ENCODE measurements at places on chromosomes 5 and 9.

DNA sequence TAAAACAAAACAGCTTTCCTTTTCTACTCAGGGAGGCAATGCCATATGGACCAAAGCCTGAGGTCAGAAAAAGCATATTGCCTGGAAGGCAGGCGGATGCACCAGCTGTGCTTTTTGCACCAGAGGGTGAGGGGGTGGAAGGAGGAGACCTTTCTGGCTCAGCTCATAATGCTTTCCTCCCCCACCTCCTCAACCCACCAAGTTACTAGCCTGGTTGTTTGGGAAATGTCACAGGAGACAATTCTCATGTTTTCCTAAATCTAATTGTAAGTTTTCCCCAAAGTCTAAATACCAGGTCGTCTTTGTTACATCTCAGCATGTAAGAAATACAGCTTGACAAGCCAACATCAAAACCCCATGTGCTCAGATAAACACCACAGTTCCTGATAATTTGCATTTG, 72.6 kb upstream of the DMRTA1 start:
- DNase-seq, result no peak

- DNase-seq, result peak; percentile 54
These were observed 42.1 kb upstream of the GPR21 start for GRCh38 chr9:122991370-122991830.

GRCh38 chr5:174325431-174325830, 279.9 kb downstream of the NSG2 start:
- DNase-seq, result no peak

DNA sequence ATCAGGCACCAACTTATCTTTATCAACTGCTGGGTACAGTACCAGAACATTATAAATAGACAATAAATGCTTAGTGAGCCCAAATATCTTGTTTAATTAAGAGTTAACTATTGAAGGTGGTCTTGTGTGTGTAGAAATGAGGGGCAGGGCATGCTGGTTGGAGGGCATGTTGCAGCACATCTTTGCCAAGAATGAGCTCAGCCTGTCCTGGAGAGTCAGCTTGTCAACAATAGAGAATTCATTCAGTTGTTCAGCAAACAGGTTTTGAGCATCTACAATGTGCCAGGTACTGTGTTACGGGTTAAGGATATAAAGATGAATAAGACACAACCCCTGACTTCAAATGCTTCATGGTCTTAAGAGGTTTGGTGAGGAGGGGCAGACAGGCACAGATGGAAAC, 19.2 kb upstream of the F2RL1 start:
- no peak for DNase-seq

DNA sequence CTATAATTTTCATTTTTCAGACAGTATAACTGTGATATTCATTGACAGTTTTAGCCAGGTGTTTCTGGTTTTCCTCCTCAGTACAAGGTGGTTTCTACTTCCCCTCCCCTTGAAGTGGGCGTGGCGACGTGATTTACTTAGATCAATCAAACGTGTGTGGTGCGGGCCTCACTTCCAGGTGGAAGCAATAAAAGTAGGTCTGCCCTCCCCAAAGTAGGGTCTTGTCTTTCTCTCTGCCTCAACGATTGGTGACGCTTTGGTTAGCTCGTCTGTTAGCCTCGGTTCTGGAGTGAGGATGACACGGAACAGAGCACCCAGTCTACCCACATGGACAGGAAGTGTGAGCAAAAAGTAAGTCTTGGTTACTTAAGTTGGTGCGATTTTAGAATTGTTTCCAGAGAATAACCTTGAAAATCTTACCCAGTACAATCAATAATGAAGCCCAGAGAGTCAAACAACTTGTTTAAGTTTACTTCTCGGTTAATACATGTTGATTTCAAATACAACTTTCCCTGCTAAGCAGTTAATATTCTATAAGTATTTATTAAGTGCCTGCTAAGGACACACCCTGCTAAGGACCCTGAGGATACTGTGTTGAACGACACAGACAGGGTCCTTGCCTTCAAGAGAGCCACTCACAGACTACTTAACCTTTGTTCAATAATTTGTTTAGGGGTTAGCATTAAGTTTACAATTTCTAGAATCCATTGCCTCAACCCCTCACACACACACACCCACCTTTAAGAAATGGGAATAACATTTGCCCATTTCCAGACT, 48.4 kb downstream of the COX7C start:
- no peak for DNase-seq

DNA sequence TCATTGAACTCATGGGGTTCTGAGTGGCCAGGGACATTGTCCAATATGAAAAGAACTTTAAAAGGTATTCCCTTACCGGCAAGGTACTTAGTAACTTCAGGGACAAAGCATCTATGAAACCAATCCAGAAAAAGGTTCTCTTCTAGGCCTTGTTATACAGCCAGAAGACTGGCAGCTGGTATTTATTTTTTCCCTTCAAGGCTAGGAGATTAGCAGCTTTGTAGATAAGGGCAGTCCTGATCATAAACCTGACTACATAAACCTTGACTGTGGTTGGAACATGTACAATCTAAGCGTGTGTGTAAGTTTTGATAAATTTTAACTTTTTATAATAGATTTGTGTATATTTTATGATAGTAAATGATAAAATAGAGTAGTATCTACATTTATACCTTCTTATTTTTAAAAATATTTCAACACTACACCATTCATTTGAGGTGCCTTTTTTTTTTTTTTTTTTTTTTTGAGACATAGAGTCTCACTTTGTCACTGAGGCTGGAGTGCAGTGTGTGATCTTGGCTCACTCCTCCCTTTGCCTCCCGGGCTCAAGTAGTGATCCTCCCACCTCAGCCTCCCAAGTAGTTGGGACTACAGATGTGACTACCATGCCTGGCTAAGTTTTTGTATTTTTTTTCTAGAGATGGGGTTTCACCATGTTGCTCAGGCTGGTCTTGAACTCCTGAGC, 24.5 kb downstream of the RANBP17 start:
- DNase-seq, result no peak

- no peak for DNase-seq
These were observed 904 bp upstream of the BSPRY start for GRCh38 chr9:113348437-113348836.

GRCh38 chr9:116160676-116161571, 7.3 kb downstream of the PAPPA start:
- DNase-seq, result no peak

DNA sequence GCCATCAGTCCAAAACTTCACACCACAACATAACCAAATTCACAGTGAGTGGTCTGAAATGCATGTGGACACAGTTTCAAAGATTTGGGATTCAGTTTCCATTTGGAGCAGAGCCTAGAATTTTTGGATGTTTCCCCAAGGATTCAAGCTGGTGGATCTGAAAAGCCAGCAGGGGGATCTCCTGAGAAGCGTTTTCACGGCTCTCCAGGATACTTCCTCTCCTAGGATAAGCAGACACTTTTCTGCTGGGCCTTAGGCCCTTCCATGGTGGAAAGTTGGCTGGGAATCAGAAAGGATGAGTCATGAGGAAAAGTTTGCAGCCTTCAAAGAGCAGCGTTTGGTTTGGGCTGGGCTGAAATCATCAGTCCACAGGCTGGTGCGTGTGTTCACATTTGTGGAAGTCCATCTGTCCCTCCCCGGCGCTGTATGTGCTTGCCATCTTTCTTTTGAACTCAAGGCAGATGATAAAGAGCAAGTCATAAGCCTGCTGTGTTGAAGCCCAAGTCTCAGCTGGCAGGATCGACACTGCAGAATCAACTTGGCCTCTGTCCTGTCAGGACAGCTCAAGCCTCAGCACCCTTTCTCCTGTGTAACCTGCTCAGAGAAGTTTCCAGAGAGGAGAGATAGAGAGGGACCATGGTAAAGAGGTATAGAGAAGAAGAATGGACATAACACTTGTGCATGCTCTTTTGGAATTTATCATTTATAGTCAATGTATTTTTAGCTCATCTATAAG, 152.6 kb upstream of the MSX2 start:
- DNase-seq, result no peak

DNA sequence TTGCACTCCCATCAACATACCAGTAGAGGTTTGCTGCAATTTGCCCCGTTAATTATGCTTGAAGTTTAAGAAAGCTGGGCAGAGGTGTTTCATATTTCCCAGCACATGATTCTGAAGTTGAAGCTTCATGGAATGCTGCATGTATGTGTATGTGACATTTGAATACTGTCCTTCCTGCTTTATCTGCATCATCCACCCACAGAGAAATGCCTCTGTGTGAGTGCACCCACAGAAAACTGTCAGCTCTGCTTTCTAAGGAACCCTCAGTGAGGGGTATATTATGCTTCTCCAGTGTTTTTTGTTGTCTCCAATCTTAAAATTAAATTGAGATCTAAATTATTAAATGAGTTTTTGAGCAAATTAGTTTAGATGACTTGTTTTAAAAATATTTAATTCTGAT, 358.1 kb upstream of the PIK3R1 start:
- no peak for DNase-seq

DNA sequence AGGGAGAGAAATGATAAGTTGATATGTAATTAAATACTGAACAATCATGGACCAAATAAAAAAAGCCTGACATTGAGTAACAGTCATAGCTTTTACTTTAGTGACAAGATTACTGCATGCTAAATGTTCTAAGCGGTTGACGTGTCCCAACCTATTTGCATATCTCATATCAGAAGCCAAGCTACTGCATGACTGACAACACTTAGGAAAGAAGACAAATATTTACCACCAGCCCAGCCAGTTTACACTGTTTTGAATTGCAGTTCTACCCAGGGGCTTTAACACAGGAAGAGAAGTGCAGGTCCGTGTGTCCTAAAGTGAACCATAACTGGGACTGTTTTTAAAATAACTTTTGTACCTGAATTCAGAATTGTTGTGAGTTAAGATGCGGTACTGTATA, 219.9 kb downstream of the PRDM9 start:
- no peak for DNase-seq

DNA sequence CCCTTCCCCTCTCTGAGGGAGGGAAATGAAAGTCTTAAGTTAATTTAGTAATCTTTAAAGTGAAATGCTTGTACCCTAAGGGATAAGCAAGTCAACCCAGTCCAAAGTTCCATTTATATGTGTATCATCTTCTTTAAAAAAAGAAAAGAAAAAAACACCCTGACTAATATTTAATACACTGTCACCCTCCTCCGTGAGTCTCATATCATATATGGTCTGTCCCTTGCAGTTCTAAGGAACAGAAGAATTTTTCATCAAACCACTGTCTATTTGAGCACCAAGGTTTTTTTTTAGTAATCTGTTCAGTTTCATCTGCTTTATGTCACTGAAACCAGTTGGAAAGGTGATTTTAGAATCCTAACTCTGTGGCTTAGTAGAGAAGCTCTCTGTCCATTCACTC, 15.2 kb downstream of the TNIP1 start:
- no peak for DNase-seq

DNA sequence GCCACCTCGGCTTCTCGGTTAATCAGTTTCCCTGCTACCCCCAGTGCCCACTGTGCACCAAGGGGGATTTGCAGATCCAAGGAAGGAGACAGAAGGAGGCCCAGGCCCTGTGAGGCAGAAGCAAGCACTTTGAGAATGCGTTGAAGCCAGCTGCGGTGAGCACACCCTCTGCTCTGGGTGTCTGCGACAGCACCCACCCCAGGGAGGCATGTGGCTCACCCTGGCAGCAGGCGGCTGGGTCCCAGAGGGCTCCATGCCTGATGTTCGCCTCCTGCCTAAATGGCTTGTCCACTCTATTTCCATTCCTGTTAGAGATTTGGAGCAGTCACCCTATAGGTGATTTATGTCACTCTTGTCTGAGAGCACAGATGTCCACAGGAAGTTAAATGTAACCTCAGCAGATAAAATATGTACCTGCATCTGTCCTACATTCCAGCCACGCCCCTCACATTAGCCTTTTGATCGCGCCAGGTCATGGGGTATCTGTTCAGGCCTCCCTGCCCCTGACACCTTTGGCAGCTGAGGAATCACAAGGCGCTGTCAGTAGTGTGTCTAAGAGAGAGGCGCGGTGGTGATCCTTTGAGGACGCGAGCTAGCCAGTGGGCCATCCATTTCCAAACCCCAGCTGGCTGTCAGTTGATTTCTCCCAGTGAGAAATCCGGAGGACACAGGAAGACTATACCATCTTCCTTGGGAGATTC, 28.1 kb downstream of the PTGES2 start:
- DNase-seq, result no peak

DNA sequence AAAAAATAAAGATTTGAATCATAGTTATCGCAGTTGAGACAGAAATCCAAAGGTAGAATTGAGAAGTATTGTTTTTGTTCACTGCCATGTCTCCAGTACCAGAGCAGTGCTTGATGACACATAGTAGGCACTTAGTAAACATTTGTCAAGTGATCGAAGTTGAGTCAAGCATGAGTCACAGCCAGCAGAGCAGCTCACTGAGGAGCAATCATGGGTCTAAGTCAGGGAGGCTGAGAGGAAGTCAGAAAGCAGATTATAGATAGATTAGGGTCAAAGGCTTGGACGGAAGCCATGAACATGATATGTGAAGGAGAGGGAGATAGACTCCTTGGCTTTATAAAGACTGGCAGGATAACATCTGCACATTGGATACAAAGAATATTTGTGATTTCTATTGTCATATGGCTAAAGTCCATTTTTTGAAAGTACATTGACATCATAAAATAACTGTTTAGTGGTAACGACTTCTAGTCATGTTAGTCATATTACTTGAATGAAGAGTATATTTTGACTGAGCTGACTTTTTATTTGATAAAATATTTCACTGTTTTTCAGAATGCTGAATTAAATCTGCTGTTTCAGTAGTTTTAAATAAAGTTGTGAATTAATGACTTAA, 168.5 kb downstream of the RAB3C start:
- DNase-seq, result no peak

- no peak for DNase-seq
These were observed 47.8 kb upstream of the PWWP2A start for GRCh38 chr5:160166973-160167623.

DNA sequence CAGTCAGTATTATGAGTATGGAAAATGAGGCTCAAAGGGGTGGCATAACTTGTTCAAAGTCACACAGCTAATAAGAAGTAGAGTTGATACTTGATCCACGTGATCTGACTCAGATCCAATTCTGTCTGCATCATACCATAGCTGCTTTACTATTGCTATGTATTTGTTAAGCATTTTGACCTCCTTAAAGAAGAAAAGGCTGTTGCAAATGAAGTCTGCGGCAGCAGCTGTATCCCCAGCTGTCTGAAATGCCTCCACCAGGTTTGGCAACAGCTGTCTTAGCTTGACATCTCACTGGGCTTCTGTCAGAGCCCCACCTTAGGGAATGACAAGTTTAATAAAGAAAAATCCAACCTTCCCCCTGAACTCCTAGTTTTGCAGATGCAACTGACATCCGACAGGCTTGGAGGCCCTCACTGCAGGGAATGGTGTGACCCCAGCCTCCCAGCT, 75.6 kb upstream of the SLC44A1 start:
- no peak for DNase-seq

All from GM10248 (cell line).